Adipocyte (in vitro differentiated cells): ENCODE measurements at places on chromosomes 7 and 10.
A peak's percentile ranks its signal among the peaks of the same experiment; 100 is the strongest.

DNA sequence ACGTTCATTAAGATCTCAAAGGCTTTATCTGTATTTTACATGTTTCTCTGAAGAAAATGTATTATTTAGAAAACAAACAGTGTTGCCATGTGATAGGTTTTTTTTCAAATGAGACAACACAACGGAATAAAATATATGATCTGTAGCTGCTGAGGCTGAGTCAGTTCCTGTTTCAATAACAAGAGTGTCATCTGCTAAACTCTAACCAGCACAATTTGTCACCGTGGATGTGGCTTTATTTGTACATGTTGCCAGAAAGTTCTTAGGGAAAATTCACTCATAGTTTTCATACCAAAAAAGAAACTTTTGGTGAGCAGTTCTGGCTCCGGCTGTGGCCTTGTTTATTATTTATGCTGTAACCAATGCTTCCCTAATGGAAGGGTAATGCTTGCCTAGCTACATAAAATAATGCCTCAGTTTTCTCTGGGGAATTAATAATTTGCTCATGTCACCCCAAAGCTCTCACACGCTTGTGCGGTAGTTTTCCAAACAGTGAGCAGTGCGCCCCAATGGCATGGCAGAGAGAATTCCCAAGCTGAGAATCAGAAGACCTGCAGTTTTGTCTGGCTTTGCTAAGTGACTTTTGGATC lies 20.3 kb upstream of the KLF6 start:
- peak; percentile 61 for DNase-seq

DNA sequence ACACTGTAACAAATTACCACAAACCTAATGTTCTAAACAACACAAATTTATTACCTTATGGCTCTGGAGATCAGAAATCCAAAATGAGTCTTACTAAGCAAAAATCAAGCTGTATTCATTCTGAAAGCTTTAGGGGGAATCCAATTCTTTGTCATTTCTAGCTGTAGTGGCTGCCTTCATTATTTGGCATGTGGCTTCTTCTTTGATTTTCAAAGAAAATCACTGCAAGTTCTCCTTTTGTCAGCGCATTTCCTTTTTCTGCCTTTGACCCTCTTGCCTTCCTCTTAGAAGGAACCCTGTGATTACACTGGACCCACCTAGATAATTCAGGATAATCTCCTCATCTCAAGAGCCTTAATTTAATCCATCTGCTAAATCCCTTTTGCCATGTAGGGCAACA lies 36.9 kb downstream of the ZPBP start:
- no peak for DNase-seq

GRCh38 chr10:88390041-88390440 lies 193.1 kb downstream of the RNLS start:
- no peak for DNase-seq

GRCh38 chr7:87091487-87092066 lies 32.1 kb upstream of the ELAPOR2 start:
- no peak for DNase-seq

DNA sequence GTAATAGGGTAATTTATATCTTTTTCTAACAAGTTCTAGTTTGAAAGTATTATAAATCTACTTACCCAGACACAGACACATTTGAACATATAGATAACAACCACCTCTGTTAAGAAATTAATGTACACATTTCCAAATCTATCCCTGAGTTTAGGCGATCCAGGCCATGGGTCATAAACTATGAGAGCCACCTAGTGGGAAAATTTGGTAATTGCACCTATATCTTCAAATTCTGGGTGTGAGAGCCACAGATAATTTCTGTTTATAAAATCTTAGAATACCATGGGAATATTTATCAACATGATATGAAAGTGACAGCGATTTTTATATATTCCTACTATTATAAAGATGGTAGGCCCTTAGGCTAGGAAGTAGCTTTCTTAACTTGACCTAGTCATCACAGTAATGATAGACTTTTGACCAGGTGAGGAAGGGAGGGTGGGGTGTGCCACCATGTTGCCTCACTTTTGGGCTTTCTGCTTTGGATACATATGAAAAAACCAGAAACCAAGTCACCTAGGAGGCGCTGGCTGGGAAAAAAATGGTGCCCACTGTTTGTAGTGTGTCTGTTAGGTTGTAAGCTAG lies 8.0 kb upstream of the EPHA1 start:
- peak; percentile 88 for DNase-seq

DNA sequence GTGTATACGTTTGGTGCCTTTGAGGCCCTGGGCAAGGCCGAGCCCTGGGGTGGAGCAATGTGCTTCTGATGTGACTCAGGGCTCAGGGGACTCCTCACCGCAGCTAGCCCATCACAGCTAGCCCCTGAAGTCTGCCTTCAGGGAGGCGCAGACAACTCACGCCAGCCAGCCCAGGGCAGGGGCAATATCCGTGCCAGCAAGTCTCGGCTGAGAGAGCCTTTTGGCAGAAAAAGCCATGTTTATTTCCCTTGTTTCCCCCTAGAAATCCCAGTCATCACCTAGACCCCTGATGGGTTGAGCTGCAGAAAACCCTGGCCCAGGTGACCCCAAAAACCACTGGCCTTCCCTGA lies 90.4 kb downstream of the CHST15 start:
- no peak for DNase-seq

GRCh38 chr7:83957333-83957732 lies 237.3 kb downstream of the SEMA3A start:
- DNase-seq: peak; percentile 64

- no peak for DNase-seq
Observed at GRCh38 chr10:86191686-86192085, 174.9 kb downstream of the GRID1 start.

DNA sequence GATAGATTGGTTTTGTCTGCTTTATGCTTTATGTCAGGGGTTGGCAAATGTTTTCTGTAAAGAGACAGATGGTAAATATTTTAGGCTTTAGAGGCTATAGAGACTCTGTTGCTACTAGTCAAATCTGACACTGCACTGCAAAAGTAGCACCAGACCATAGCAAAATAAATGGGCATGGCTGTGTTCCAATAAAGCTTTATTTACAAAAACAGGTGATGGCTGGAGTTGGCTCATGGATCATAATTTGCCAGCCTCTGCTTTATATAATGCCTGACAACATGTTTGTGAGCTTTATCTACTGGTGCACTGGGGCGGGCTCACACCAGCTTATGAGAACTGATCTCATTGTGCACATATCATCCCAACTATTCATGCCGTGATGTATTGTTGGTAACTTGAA lies 120.1 kb downstream of the PLXDC2 start:
- DNase-seq: no peak

DNA sequence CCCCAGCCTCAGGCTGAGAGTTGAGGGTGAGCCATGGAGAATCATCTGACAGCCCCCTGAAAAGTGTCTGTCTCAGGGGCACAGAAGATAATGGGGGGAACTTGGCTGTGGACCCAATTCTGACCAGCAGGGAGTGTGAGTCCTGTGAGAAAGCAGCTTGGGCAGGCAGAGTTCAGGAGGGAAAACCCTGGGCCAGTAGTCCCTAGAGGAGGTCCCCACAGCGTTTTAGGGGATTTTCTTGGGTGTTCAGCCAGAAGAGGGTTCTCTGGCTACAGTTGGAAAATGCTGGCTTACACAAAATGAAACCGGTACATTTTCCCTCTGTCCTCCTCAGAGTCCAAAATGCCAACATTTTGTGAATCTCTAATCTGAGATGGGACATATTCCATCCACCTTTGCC lies 35.8 kb upstream of the TRIM8 start:
- DNase-seq: no peak

GRCh38 chr10:28938745-28939144 lies 261.4 kb downstream of the BAMBI start:
- no peak for DNase-seq

GRCh38 chr7:116548506-116548905 lies 23.7 kb downstream of the CAV1 start:
- no peak for DNase-seq

DNA sequence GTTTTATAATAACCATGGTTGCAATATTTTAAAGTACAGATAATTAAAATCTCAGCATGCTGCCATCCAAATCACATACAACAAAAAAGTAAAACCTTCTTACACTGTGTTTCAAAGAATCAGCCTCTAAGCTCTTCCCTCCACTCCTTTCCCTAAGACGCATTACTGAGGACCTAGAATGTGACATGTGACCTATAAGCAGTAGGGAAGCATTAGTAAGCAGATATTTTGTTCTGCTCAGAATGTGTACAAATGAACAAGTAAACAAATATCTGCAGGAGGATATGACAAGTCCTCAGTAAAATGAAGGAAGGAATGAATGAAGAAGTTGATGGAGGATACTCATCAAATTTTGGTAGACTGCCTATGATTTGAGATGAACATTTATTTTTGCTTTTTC lies 49.1 kb downstream of the RAB11FIP2 start:
- no peak for DNase-seq

DNA sequence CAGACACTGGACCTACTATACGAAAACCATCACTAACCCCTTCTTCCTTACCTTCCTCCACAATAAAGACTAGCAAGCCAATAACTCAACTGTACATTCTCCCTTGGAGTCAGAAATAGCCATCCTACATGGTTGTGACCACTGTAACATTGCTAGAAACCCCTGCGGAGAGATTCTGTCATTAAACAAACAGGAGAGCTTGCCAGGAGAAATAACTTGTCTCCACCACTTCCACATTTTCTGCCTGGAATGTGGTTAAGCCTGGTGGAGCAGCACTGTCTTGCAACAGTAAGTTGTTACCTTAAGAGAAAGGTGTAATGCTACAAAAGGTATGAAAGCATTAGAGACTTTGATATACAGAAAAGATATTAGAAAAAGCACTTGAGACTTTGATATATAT lies 45.8 kb downstream of the THSD7A start:
- DNase-seq: no peak

DNA sequence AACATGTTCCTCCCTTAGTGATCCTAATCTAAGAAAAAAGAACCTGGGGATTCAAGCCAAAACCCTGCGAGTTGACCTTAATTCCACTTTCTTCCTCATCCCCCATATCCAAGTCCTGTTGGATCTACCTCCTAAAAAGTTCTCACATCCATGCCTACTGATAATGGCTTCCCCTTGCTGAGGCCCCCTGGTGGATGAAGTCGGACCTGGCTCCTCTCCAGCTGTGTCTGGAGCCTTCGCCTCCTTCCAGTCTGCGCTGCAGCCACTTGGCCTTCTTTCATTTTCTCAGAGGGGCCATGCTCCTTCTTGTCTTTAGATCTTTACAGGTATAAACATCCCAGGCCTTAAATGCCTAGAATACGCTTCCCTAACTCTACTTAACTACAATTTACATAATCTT lies 8.1 kb downstream of the PDE1C start:
- DNase-seq: peak; percentile 46

DNA sequence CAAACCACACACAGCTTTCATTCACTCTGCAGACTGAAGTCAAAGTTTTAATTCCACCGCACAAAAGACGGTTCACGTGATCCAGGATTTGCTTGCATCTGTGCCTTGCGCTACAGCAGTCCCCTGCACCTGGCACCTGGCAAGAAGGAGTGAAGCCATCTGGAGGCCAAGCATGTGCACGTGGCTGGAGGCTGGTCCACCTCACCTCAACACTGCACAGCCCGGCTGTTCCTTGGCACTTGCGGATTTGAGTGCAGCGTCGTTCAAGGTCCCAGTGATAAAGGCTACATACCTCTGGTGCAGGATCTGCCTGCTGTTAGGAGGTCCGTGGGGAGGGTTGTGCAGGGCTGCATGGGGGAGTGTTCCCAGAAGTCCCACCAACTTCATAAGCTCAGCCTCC lies 248.5 kb upstream of the GRB10 start:
- no peak for DNase-seq

GRCh38 chr10:22560913-22561239 lies 153.5 kb downstream of the PIP4K2A start:
- no peak for DNase-seq

DNA sequence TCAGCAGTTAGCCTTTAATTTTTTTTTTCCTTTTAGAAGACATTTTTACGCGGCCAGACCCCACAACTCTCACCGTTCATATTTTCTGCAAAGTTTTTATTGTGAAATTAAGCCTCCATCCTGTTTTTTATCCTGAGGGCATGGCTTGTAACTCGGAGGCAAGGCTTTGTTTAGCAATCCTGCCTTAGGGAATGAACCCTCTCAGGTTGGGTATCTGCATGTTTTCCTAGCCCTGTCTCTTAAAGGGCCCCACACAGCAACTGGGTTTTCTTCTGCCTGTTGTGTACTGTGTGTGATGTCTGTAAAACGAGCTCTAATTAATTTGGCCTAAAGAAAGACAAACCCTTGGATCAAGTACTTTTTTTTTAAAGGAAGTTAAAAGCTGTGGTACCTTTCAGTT lies 130.2 kb upstream of the COBL start:
- DNase-seq: no peak

DNA sequence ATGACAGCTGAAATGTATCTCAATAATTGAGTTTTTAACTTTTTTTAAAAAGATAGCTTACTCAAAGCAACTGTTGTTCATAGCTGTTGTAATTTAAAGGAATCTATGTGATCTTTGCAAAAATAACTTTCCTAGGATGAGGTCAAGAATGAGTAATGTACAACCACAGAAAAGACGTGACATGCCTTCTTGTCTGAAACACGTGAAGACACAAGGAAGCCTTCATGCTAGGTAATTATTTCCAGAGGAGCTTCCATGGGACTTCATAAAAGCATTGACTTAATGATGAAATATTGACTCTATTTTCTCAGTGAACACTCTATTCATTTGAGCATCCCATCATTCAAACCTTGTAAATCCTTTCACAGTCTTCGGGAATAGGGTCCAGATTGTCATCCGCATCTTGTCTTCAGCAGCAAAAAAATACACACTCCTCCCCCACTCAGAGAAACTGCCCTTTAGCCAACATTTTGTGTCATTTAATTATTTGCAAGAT lies 528.0 kb downstream of the NRG3 start:
- no peak for DNase-seq

- DNase-seq: no peak
Observed at GRCh38 chr10:104630731-104631130, 10.4 kb upstream of the SORCS3 start.

- DNase-seq: no peak
Observed at GRCh38 chr7:289756-290553, at the start of gene FOXL3. Gene FOXL3 (plus strand): TSS chr7:290170. CDS start chr7:290170, 0 bp downstream.

DNA sequence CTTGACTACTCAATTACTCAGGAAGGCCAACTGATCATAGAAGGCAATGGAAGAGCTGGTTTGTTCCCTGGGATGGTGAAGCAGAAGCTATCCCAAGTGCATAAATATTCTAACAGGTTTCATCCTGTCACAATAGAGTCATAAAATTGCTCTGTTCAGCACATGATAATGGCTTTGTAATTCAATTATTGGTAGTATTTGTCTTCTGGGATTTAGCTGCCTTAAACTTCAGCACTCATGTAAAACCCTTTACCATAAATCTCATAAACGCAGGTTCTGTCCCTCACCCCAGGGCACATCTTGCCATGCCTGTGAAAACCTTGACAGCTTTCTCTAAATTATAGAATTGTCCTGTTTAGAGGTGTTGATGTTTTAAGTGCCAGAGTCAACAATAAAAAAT lies 417.6 kb downstream of the SORCS1 start:
- DNase-seq: no peak

DNA sequence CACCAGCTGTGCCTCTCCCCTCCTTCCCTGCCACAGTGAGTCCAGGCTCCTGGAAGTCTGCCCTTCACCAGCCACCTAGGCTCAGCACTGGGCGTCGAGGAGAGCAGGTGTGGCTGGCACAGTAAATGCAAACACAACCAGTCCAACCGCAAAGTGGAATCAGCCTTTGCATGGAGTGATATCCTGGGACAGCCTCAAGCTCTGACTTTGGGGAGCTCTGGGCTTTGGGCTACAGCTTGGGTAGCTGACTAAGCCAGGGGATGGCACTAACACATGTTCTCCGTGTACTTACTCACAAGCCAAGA lies 312.4 kb downstream of the KCNMA1 start:
- no peak for DNase-seq

GRCh38 chr7:105639667-105640493 lies 58.6 kb upstream of the EFCAB10 start:
- DNase-seq: no peak
